Stimulated activated CD8-positive, alpha-beta memory T cell treated with anti-CD3 and anti-CD28 coated beads, Interleukin-7, amount 100 ng/mL, for 4 hours (primary cell): ENCODE measurements at places on chromosomes 16 and 17.
A peak's percentile ranks its signal among the peaks of the same experiment; 100 is the strongest.

GRCh38 chr16:80586476-80586875 is 45.7 kb downstream of the DYNLRB2 start:
- DNase-seq, result no peak

GRCh38 chr16:47060596-47060995 is 83.1 kb downstream of the NETO2 start:
- no peak for DNase-seq

- no peak for DNase-seq
Measured at GRCh38 chr17:17156511-17156910, 49.6 kb downstream of the PLD6 start.

DNA sequence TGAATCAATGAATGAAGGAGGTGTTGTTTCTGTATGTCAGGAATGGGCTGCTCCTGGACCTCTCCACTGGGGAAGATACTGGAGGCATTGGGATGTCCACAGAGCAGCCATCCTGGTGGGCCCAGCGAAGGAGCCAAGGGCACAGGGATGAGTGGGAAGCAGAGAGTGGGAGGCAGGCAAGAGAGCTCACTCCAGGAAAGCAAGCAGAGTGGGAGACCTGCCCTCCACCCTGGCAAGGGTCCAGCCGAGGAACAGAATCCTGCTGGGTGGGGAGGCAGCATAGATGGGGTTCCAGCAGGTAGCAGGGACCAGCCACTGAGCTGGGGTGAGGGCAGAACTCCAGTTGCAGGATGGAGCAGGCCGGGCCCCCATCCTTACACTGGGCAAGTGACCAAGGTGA is 71.9 kb upstream of the AMZ2 start:
- DNase-seq, result no peak

- DNase-seq, result no peak
Measured at GRCh38 chr17:48478224-48479013, 48.4 kb upstream of the SKAP1 start.

- DNase-seq, result peak; percentile 32
Measured at GRCh38 chr16:11396241-11397048, 51.2 kb downstream of the RMI2 start.
